ENCODE measurements at places on chromosomes 4 and X. TPM values are rescaled to one million over a fixed set of nuclear protein-coding genes. Genes with fewer than 3 reads are reported as not detected.
A peak's percentile ranks its signal among the peaks of the same experiment; 100 is the strongest.

DNA sequence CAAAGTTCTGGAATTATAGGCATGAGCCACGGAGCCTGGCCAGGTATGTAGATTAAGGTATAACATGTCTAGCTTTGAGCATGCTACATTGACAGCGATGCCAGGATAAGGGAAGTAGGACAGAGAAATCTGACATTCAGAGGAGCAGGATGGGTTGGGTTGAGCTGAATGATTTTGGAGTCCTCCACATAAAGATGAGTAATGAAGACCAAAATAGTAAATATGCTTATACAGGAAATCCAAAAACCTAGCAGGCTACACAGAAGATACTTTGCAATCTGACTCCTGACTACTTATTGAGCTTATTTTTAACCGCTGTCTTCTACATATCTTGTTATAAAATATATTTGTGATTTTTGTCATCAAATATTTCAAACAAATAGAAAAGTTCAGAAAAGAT is 69.7 kb downstream of the PDGFC start:
- no peak for DNase-seq

GRCh38 chrX:79266702-79267101 is 100.4 kb downstream of the ITM2A start:
- DNase-seq: no peak

DNA sequence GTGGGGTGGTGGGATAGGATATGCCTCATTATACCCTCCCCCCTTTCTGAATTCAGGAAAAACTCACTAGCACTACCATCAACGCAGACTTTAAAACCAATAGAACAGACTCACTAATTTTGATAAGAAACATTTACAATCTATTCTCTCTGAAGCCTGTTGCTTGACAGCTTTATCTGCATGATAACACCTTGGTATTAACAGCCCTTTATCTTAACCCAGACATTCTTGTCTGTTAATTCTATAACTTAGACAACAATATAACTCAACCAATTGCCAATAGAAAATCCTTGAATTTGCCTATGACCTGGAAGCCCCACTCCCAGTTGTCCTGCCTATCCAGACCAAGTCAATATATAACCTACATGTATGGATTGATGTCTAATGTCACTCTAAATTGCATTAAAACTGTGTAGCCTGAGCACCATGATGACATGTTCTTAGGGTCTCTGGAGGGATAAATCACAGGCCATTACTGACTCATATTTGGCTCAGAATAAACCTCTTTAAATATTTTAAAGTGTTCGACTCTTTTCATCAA is 1.5 kb upstream of the UGT2A3 start:
- DNase-seq: no peak

DNA sequence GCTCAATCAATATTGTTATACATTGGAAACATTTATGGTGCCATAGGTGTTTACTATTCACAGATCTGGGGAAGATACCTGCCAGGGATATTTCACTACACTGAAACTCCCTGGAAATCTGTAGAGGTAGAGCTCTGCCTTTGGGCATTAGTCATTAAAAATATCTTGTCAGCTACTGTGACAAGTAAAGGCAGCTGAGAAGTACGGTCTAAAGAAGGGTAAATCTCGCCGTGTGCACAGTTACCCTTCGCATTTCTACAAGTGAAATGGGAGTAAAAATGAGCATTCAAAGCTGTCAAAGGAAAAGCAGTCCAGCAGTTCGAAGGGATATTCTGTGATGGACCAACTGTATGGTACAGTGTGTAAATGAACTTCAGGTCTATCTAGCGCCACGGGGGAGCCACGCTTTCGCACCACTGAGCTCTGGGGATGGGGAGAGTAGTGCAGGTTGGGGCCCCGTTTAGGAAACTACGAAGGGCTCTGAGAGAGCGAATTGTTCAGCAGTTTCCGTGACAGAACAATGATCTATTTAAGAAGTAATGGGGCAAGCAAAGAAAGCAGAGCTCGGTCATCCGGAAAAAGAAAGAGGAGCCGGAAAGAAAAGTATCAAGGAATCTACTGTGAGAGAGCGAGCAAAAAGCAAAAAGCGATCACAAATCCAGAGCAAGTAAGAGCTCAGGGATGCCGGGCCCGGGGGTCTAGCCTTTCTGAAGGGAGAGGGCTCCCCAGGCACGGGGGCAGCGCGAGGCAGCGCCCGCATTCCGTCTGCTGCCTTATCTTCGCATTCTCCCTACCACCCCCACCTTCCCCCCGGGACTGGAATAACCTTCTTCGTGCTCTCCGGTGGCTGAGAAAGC is 646 bp downstream of the TIGD4 start:
- peak; percentile 18 for DNase-seq

- no peak for DNase-seq
Observed at GRCh38 chrX:32987142-32987541, 224.2 kb downstream of the DMD start.

- DNase-seq: no peak
Observed at GRCh38 chr4:2046031-2046961, 12.8 kb upstream of the NAT8L start.

DNA sequence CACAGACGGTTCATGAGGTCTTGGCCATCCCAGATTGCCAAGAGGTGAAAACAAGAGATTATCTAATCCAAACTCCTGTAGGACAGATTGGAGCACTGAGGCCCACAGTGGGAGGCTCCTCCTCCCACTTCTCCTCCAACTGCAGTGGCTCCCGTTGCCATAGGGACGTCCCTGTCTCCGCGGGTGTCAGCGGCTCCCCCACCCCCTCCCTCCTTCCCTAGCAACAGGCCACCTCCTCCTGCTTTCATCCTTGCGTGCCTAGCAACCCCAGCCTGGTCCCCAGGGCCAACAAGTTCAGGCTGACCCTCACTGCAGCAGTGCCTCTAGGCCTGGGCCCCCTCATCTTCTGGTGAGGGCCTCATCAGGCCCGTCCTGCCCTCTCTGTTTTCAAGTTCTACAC is 6.8 kb upstream of the IQSEC2 start:
- DNase-seq: no peak

- DNase-seq: no peak
Observed at GRCh38 chr4:25904748-25905082, 9.3 kb upstream of the SMIM20 start.

DNA sequence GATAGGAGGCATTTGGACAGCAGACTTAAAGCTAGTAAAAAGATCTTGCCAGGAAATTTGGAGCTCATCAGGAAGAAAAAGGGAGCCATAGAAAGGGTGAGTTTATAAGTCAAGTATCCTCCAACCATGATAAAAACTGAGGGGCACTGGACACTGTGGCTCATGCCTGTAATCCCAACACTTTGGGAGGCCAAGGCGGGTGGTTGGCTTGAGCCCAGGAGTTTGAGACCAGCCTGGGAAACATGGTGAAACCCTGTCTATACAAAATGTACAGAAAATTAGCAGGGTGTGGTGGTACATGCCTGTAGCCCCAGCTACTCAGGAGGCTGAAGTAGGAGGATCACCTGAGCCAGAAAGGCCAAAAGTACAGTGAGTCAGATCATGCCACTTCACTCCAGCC is 48.7 kb downstream of the ANTXR2 start:
- DNase-seq: no peak

DNA sequence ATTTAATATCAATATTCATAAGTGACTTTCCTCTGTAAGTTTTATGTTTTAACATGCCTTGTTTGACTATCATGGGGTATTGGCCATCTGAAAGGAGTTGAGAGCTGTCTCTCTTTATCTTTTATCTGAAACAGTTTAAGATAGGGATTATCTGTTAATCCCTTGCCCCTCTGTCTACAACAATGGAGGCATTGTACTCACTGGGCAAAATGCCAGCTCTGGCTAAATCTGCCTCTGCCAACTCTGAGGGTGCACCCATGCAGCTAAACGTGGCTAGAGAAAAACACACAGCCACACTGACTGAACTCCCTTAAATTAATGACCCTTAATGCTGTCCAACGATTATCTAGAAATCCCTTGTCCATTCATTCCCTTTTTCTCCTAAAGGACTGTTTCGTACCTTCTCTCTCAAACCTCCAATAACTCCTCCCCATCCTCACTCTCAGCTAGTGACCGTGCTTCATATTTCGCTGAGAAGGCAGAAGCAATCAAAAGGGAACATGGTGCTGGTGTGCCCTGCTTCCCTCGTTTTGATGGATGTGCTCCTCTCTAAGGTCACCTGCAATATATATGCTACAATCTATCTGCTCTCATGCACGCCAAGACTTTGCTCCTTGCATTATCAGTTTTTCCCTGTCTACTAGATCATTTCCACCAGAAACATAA is 10.3 kb downstream of the PHKA2 start:
- DNase-seq: no peak

- no peak for DNase-seq
Observed at GRCh38 chrX:39650768-39651347, 446.9 kb downstream of the BCOR start.

DNA sequence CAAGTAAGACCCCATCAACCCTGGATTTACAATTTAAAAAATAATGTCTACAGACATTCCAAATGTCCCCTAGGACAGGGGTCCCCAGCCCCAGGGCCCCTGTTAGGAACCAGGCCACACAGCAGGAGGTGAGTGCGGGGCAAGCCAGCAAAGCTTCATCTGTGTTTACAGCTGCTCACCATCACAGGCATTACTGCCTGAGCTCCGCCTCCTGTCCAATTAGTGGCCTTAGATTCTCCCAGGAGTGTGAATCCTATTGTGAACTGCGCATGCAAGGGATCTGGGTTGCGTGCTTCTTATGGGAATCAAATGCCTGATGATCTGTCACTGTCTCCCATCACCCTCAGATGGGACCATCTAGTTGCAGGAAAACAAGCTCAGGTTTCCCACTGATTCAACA is 146.1 kb downstream of the ATP10D start:
- DNase-seq: no peak

GRCh38 chr4:81397635-81398034 is 74.1 kb downstream of the RASGEF1B start:
- no peak for DNase-seq

DNA sequence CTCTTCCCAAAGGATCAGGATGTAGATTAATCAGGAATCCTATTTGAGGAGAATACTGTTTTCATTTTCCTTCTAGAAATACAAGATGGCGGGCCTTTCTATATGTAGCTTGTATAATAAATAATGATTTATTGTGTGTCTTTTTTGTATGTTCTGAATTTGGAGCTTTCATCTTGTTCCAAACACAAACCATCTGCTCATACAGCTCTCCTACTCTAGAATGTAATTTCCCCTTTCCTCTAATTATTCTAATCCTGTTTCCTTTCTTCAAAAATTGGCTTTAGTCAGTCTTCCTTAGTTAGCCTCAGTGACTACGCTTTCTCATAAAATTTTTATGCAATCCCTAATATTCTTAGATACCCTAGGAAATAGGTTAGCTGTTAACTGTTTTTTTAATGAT is 422.2 kb downstream of the INPP4B start:
- DNase-seq: no peak

GRCh38 chrX:37829721-37830120 is 17.6 kb downstream of the DYNLT3 start:
- DNase-seq: no peak

The OGT gene
- total RNA-seq: 101 TPM

The CXorf49B gene
- not detected for total RNA-seq

The PFKFB1 gene
- not detected for total RNA-seq

The DCLK2 gene
- 9.8 TPM for total RNA-seq

The CXXC4 gene
- 2.3 TPM for total RNA-seq

The PLP1 gene
- 2.2 TPM for total RNA-seq

The CACNA1F gene
- total RNA-seq: 0.12 TPM

The TDO2 gene
- total RNA-seq: not detected

The PGRMC1 gene
- total RNA-seq: 99.9 TPM

The C4orf54 gene
- 0.15 TPM for total RNA-seq

All from ovary (tissue), 10 donors.